ENCODE measurements at places on chromosomes 4 and X.

DNA sequence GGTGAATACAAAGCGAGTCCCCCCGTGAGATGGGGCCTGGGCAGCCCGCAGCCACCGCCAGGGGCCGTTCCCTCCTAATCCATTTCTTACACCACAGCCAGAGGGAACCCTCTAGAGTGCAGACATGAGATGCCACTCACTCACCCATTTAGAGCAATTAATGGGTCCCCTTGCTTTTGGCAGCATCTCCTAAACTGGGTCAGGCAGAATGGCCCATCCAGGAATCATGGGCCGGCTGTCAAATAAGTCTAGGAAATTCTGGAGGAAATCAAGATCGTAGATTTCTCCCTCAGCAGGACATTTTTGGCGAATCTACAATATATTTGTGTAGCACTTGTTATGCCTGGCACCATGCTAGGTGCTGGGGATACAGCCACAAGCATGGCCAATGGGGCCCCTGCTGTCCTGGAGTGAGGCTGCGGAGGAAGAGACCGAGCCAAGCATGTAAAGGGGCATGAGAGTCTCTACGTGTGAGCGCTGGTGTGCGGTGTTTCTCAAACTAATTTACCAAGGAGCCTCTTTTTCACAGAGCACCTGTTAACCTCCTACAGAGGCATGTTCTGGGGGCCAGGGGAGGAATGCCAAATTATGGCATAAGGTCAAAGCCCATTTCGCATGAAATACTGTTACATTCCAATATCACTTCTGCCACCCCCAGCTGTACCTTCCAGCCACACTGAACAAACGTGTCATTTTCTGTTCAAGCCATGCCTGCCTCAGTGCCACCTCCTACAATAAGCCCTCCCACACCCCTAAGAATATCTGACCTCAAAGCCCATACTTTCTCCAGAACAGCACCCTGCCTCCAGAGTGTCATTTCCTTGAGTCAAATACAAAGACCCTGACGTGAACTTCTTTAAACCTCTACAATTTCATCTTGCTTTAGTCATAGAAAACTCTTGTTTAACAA lies 28.1 kb upstream of the JAKMIP1 start:
- DNase-seq, result no peak

DNA sequence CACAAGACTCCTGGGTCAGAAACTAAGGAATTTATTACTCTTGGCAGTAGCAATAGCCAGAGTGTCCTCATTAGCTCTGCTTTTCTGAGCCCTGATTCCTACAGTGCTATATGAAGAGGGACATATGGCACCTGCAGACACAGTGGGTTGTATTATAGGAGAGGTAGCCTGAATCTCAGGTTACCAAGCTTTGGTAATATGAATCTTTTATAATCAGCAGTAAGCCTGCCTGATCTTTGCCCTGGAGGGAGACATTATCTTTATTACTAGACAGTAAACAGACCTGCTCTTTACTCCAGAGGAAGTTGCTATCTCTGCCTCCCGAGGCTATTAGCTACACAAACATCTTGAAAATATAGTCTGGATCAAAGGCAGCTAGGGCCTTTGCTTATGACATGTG lies 62.5 kb upstream of the HOPX start:
- no peak for DNase-seq

DNA sequence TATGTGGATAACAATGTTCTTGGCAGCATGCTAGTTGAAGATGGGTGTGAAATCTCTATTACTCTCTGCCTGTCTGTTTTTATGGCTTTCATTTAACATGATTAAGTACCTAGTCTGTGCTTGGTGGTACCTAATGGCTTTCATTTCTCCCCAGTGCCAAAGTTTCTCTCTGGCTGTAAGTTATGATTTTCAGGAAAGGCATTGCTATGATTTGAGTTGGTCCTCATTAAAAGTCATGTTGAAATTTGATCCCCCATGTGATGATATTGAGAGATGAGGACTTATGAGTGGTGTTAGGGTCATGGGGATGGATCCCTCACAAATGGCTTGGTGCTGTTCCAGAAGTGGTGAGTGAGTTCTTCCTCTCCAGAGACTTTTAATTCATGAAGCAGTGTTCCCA lies 162.4 kb upstream of the IL15 start:
- no peak for DNase-seq

DNA sequence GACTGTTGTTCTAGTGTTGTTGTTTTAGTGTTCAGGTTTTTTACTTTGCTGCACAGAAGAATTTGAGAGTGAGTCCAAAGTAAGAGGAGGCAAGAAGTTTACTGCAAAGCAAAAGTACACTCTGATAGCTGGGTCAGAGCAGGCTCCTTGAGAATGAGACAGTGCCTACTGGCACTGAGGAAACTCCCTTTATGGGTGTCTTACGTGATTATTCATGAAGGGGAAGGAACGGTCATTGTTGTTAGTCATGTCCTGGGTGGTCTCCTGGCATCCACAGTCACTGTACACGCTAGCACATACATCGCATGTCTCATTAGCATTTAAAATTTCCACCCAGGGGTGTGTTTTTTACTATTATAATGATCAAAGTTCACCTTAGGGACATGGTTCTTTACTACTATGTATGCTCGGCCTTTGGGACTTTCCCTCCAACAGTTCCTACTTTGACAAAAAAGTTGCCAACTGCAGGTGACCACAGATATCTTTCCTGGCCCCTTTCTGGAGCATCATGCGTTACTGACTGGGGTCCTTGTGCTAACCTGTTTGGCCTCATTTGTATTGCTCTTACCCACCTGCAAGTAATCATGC lies 688.9 kb upstream of the AMOT start:
- DNase-seq, result no peak

GRCh38 chr4:128380306-128380705 lies 92.7 kb upstream of the PGRMC2 start:
- DNase-seq, result no peak

DNA sequence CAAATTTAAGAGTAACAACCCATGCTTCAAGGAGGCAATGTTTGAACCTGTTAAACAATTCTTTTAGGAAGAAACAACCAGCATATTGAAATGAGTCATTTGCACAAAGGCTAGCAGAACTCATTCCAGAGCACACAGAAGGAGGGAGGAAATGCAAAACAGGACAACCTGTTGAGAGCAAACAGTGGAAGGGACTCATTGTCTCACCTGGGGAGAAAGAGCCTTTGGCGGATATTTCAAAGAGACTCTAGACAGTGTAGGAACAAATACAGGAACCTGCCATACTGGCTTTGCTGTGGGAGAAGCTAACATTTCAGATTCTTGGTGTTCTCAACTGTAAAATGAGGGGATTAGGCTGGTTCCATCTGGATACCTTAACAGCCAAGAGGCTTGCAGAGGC lies 14.8 kb upstream of the RASGEF1B start:
- DNase-seq, result no peak

- DNase-seq, result no peak
These were observed 4.8 kb upstream of the MXRA5 start for GRCh38 chrX:3351276-3351675.

- no peak for DNase-seq
These were observed 26.0 kb upstream of the YTHDC1 start for GRCh38 chr4:68375667-68376559.

GRCh38 chr4:150337734-150338133 lies 244.2 kb upstream of the MAB21L2 start:
- no peak for DNase-seq

GRCh38 chr4:152045807-152046571 lies 285.2 kb upstream of the GATB start:
- DNase-seq, result no peak

DNA sequence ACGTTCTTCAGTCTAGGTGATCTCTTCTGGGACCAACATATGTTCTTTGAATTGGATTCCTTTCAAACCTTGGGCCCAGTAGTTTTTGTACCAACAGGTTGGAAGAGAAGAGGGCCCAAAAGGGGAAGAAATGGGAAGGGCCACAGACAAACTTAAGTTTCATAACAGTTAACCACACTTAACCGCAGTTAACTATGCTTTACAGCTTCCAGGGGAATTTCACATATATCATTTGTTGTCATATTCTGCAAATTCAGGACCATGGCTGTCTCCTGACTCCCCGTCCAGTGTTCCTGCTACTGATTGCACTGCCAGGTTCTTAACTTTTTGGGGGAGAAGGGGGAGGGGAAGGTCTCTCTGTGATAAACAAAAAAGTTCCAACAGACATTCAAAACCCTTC lies 34.6 kb downstream of the RTL5 start:
- DNase-seq, result no peak

- DNase-seq, result no peak
These were observed 797 bp downstream of the PKD2 start for GRCh38 chr4:88008122-88008742.

DNA sequence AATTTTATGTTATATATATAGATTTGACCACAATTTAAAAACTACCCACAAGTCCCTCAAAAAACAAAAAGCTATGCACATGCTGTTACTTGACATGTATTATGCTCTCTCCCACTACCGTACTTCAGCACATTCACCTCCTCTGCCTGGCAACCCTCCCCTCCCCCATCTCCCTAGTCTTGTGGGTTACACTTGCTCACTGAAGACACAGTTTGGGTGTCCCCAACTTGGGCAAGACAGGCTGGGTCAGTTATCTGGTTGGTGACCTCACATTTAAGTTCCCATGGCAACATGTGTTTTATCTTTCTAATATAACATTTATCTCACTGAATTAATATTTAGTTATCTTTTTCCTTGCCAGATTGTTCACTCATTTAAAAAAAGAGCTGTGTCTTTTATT lies 32.7 kb downstream of the SEC24D start:
- DNase-seq, result no peak

DNA sequence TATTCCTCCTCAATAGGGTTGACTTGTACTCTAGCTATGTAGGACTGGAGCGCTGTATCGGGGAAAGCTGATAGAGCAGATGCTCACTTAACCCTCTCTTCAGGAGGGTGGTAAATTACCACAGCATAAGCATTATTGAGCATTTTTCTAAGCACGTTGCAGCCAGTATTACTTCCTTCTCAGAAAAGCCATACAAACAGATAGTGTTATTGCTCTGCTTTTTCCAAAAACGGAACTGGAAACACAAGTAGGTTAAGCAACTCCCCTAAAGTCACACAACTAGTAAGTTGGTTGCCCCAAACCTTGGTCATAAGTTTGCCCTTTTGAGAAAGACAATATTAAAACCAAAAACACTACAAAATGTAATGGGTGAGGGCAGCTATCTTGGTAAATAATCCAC lies 73.9 kb downstream of the REELD1 start:
- no peak for DNase-seq

All from C1 segment of cervical spinal cord (tissue), 14 donors.